ENCODE measurements at places on chromosomes 3 and 15.

DNA sequence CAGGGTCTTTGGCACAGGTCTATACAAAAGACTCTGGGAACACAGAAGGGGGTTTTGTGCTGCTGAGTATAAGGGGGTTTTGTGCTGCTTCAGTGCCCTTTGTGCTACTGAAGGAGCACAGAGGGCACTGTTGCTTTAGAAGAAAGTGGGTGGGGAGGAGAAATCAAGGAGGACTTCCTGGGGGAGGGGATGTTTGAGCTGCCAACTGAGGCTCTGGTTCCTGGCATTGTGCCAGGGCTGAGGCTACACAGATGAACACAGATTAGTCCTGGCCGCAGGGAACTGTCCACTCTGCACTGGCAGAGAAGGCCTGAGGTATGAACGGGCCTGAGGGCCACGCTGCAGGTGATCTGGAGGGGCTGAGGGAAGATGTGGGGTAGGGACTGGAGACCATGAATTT lies 32.2 kb upstream of the SEC13 start:
- DNase-seq: peak; percentile 26

DNA sequence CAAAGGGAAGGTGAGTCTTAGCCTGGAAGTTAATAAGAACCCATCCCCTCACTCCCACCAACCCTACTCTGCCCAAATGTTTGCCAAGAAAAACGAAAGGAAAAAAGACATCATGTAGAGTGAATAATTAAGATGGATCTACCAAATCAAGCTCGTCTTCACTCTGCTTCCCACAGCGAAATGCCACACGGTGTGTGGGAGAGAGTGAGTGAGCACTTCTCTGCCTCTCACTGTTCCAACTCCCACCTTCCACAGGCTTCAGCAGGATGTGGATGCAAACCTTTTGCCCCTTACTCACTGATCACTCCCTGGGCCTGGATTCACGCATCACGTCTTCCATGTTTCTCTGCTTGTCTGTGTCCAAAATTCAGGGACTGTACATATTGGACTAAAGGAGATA lies 85.4 kb downstream of the WDR76 start:
- no peak for DNase-seq

DNA sequence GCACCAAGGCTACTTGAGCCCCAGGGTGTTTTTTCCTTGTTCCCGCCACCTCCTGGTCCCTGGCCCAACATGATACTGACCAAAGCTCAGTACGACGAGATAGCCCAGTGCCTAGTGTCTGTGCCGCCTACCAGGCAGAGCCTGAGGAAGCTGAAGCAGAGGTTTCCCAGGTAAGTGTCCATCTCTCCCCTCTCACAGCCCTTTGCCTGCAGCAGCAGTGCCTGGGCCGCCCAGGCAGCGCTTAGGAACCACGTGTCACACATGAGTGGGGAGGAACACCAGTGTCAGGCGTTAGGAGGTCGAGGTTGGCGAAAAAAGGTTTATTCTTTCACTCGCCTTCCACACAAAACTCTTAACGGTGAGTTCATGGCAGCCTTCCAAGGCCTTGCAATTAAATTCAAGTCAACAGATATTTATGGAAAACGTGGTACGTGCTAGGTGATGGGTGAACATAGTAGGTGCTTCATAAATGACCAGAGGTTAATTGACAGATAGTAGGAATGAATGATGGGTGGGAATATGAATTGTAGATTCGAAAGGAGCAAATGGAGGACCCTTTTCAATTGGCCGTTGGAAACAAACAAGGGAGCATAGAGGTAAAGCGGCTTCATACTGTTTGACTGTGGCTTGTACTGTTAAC lies 486 bp downstream of the CDIN1 start:
- no peak for DNase-seq

- no peak for DNase-seq
These were observed 155.1 kb downstream of the NUP210 start for GRCh38 chr3:13265016-13265415.

DNA sequence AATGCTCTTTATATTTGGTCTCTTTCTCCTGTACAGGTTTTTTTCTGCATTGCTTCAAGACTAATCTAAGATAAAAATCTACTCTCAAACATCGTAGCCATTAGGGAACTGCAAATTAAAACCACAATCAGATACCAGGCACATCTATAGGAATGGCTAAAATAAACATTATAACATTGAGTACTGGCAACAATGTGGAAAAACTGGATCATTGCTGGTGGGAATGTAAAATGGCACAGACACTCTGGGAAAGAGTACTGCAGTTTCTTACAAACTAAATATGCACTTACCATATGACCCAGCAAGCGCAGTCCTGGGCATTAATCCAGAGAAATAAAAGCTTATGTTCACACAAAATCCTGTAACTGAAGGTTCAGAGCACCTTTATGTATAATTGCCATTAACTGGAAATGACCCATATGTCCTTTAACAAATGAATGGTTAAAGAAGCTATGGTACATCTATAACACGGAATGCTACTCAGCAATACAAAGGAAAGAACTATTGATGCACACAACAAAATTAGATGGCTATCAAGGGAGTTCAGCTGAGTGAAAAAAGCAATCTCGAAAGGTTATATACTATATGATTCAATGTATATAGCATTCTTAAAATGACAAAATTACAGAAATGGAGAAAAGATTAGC lies 6.3 kb downstream of the ABCC5 start:
- DNase-seq: peak; percentile 61

DNA sequence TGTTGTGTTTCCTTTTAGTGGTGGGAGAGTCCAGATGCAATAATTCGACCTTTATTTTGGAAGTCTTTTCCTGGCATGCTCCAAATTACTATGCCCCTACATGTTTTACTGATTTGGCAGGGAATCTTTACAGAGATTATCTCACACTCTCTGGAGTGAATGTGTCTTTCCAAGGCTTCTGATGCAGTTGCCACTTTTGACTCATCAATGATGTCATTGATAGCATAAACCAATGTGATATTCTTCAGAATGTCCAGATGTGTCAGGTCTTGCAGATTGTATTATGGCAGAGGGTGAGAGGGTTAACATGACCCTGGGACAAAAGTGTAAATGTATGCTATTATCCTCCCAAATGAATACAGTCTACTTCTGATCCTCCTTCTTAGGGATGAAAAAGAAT lies 9.7 kb downstream of the RTP4 start:
- no peak for DNase-seq

DNA sequence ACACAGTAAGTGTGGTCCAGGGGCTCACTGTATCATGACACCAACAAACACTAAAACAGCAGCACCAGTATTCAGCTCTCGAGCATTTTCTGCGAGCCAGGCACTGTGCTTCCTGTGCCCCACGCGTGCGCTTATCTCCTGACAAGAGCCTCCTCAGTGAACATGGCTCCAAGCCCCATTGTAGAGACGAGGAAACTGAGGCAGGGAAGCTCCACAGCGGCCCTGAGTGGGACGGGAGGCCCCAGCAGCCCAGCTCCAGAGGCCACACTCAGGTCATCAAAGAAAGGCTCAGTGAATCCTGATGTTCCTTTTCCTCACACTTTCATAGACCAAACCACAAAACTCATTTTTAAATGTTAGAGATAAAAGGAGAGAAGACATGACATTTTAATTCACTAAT lies 113.1 kb downstream of the TPRA1 start:
- no peak for DNase-seq

GRCh38 chr15:89096664-89097063 lies 8.4 kb downstream of the ABHD2 start:
- DNase-seq: no peak

Measured in EH (cell line).